ENCODE measurements at places on chromosomes 5 and 9.

DNA sequence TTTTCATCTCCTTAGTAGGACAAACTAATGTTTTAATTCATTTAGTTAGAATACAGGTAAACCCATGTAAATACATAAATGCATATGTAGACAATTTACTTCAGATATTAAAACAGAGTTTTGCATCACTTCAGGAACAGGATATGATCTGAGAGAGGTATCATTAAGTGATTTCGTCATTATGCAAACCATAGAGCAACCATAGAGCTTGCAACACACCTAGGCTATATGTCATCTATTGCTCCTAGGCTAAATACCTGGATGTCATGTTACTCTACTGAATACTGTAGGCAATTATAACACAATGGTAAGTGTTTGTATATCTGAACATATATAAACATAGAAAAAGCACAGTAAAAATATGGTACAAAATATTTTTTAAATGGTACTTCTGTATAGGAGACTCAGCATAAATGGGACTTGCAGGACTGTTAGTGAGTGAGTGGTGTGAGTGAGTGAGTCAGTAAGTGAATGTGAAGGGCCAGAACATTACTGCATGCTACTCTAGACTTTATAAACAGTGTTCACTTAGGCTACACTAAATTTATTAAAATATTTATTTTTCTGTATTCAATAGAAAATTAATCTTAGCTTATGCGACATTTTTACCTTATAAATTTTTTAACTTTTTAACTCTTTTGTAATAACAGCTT lies 1377.5 kb upstream of the CDH9 start:
- no peaks in the 10 kb centered on the region for H3K4me1 ChIP-seq
- no peak for DNase-seq
- H3K27ac ChIP-seq = no peak overlapping the region
- no peaks in the 10 kb centered on the region for H3K36me3 ChIP-seq

GRCh38 chr5:132464156-132464939 lies 26.2 kb downstream of the IRF1 start:
- DNase-seq = peak; percentile 33
- H3K27me3 ChIP-seq = no peaks in the 10 kb centered on the region
- H3K27ac ChIP-seq = peak overlapping the region; percentile 87
- peaks cover 87% of the 10 kb centered on the region for H3K4me1 ChIP-seq
- H3K4me3 ChIP-seq = peak overlapping the region; percentile 72

GRCh38 chr5:135714126-135714894 lies 120.2 kb upstream of the SLC25A48 start:
- no peaks in the 10 kb centered on the region for H3K4me1 ChIP-seq
- no peak overlapping the region for H3K4me3 ChIP-seq

DNA sequence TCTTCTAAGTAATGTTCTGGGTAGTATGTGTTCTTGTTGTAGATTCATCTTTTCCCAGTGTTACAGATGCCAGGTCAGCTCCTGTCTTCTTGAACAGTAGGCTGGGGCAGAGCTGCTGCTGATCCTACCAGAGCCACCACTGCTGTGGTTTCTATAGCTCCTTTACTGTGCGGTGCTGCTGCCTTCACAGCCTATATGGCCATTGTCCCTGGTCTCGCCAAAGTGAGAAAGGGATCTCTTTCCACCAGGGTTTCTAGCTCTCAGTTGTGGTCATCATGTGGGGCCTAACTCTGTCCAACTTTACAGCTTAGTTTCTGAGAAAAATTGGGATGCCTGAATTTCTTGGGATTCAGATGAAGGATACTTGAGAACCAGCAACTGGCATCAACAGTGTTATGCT lies 70.9 kb upstream of the CER1 start:
- no peak overlapping the region for H3K27ac ChIP-seq
- H3K4me1 ChIP-seq = no peaks in the 10 kb centered on the region
- no peaks in the 10 kb centered on the region for H3K36me3 ChIP-seq
- H3K4me3 ChIP-seq = no peak overlapping the region

DNA sequence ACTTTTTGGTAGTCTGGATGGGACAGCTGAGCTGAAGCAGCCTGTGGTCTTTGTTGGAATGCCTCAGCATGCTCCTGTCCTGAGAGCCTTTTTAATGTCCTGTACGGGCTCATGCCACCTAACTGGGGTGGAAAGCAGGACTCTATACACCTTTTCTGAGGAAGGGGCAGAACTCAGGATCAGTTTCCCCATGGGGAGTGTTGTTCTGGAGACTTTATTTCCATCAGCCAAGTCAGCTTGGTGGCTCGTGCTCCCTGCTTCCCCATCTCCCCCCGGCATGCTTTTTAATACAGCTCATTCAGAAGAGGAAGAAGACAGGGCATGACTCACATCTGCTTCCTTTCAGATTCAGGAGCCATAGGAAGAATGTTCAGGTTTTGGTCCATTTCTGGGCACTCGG lies 5.1 kb upstream of the SEPTIN8 start:
- peaks cover 29% of the 10 kb centered on the region for H3K4me1 ChIP-seq
- no peak overlapping the region for H3K27ac ChIP-seq
- DNase-seq = no peak

GRCh38 chr5:169299191-169299662 lies 1.7 kb downstream of the SLIT3 start:
- H3K4me1 ChIP-seq = peaks cover 8% of the 10 kb centered on the region
- H3K27ac ChIP-seq = no peak overlapping the region
- no peaks in the 10 kb centered on the region for H3K36me3 ChIP-seq
- DNase-seq = no peak

GRCh38 chr5:458547-459353 lies 15.8 kb downstream of the EXOC3 start:
- DNase-seq = peak; percentile 75
- peak overlapping the region; percentile 44 for H3K4me3 ChIP-seq
- H3K36me3 ChIP-seq = peaks cover 75% of the 10 kb centered on the region
- no peaks in the 10 kb centered on the region for H3K27me3 ChIP-seq
- peaks cover 40% of the 10 kb centered on the region for H3K4me1 ChIP-seq

All from T-helper 2 cell treated with Interferon-gamma antibody and Interleukin-4, amounts not matched to agents 5 μg/mL and 100 μg/mL, for 36 hours (primary cell).